Stimulated activated CD8-positive, alpha-beta memory T cell treated with anti-CD3 and anti-CD28 coated beads, Interleukin-2, amount 100 ng/mL, for 1 hour (primary cell): ENCODE measurements at places on chromosomes 7 and 10.

GRCh38 chr7:107660381-107661080, at the start of gene SLC26A4:
Gene SLC26A4, plus strand, starts transcription at chr7:107660828. Its CDS starts 814 bp downstream, at chr7:107661642.
- DNase-seq = no peak

DNA sequence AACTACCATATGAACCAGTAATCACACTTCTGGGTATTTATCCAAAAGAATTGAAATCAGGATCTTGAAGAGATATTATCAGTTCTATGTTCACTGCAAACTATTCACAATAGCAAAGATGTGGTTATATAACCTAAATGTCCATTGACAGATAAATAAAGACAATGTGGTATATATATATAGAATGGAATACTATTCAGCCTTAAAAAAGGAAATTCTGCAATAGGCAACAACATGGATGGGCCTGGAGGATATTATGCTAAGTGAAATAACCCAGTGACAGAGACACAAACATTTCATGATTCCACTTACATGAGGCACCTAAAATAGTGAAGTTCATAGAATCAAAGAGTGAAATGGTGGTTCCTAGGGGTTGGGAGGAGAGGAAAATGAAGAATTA, 90.6 kb upstream of the CDK1 start:
- no peak for DNase-seq

DNA sequence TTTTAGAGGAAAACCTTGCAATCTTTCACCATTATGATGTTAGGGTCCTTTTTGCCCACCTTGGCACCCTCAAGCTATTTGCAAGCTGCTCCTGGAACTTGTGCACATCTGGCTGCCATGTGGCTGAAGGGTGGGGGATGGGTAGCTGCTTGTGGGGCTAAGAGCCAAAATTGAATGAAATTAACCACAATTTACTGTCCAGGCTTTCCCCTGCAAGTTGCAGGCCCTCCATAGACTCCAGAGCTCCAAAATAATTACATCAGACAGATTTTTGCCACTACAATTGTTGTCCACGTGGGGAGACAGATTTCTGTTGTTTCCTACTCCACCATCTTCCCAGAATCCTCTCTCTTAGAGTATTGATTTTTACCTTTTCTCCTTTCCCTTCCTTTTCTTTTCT, 19.1 kb downstream of the PI4K2A start:
- DNase-seq = no peak

- DNase-seq = no peak
Measured at GRCh38 chr10:118096022-118096421, 49.3 kb upstream of the RAB11FIP2 start.

DNA sequence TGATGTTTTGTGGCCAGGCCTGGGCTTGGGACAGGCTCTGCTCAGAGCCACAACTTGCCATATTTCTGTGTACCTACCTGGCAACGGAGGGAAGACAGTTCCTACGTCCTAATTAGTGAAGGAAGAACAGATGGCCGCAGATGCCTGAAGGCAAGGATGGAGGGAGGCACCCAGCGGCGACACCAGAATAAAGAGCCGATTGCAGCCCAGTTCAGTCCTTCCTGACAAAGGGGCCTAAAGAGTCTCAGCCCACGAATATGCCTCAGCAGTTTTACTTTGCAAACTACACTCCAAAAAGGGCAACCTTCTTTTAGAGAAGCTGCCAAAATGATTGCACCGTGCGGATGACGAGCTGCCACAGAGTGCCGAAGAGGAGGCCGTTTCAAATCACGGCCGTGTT, 585.8 kb downstream of the GLRX3 start:
- DNase-seq = no peak

DNA sequence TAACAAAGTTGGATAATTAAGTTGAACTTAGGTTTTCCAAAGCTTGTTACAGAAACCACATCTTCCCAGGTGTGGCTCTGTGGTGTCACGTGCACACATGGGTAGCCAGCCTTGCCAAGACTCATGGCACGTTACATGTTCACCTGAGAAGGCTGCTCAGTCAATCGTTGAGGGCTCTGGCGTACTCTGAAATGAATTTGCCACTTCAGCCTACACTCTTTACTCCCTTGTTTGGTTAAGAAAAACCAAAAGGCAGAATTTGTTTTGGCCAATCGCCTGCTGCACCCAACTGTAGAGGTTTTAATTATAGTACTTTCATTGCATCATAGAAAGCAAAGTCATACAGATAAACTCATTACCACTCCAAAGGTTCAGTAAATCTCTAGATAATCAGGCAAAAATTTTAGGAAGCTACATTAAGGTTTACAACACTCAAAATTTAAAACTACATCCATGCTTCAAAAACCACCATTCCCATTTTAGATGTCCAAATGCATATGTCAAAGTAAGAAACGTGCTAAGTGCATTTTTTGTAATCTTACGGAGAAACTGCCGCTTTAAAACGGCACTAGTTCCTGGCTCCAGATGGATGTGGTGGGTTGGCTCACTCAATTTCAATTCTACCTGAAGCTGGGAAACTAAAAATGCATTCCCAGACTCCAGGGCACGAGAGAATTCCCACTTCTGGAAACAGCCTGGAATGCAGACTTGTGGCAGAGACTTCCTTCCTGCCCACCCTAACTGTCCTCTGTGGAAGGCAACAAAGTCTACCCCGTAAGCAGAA, 88.4 kb downstream of the DIP2C start:
- DNase-seq = no peak

DNA sequence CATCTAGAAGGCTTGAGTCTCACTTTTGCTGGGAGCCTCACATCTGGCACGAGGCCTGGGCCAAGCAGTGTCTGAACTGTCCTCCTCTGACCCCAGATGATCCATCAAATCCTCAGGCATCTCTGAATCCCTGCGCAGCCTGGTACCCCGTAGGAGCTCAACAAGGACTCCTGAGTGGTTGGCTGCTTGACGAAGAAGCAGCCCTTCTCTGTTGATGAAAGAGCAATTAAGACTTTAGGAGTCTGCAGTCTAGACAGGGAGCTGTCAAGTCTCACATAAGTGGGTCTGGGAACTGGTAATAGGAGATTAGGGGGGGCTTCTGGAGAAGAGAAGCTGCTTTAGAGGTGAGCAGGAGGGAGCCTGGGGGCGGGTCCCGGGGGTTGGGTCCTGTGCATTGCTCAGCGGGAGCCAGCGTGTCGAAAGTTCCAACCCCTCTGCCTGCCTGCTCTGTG, 326.0 kb downstream of the RPS24 start:
- no peak for DNase-seq

- no peak for DNase-seq
Measured at GRCh38 chr7:5203183-5203537, 13.1 kb downstream of the WIPI2 start.

DNA sequence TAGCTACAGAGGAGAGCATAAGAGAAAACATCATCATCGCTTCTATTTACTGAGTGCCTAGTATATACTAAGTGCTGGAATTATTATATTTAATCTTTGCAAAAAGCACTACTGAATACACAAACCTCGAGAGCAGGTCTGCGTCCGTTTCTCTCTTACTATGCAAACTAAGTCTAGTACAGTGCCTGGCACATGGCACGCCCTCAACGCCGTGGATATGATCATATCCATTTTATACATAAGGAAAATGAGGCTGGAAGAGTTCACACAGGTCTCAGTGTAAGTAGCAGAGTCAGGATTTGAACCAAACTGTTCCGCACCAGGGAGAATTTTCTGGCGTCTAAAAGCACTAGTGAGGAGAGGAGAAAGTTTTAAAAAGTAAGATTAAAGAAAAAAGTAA, 17.6 kb downstream of the MXI1 start:
- no peak for DNase-seq

- no peak for DNase-seq
Measured at GRCh38 chr10:42950606-42951485, 126.0 kb upstream of the RET start.

- no peak for DNase-seq
Measured at GRCh38 chr10:101682172-101682825, 12.7 kb downstream of the FBXW4 start.

GRCh38 chr7:24962418-24962962, 17.5 kb downstream of the OSBPL3 start:
- DNase-seq = no peak

DNA sequence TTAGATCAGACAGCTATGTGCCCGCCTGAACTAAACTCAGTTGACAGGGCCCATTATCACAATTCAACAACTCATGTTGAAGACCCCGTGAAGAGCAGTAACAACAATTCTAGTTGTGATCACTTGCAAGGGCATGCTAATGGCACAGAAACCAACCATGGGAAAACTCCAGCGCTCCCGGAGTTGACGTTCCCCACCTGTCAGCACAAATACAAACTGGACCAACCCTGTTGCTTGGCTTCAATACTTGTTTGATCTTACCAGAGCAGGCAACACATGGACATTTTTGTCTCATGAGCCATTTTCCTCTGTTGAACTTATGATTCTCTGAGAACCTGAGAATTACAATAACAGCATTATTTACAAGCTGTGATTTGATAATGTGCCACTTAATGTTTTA, 119.0 kb upstream of the LANCL2 start:
- no peak for DNase-seq

DNA sequence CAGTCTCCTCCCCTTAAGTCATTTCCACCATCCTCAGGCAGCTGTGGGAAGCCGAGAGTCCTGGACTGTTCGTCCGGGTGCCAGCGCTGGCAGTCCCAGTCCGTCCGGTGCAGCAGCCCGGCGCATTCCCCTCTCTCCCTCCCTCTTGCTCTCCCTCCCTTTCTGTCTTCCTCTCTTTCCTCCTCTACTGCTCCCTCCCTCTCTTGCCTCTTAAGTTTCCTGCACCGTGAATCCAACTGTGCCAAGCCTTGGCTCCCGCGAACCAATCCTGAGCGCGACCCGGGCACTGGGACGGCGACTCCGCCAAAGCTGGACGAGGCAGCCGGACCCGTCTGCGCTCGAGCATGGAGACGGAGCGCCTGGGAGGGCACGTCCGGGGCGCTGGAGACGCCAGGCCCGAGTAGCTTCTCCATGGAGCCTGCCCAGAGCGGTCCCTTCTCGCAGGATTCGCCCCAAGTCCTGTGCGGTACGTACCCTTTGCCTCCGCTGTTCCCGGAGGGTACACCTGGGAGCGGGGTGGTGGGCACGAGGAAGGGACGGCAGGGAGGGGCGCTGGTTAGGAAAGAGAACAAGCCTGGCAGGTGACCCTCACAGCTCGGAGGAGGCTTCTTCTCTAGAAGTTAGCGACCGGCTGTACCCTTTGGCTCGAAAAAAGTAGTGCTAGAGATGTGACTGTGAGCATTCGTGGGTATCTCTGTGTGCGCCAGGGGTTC, 1.0 kb downstream of the NXPH1 start:
- DNase-seq = no peak

- no peak for DNase-seq
Measured at GRCh38 chr7:96837593-96837992, 127.9 kb upstream of the SEM1 start.

- no peak for DNase-seq
Measured at GRCh38 chr7:150811-151221, 41.6 kb upstream of the FAM20C start.

DNA sequence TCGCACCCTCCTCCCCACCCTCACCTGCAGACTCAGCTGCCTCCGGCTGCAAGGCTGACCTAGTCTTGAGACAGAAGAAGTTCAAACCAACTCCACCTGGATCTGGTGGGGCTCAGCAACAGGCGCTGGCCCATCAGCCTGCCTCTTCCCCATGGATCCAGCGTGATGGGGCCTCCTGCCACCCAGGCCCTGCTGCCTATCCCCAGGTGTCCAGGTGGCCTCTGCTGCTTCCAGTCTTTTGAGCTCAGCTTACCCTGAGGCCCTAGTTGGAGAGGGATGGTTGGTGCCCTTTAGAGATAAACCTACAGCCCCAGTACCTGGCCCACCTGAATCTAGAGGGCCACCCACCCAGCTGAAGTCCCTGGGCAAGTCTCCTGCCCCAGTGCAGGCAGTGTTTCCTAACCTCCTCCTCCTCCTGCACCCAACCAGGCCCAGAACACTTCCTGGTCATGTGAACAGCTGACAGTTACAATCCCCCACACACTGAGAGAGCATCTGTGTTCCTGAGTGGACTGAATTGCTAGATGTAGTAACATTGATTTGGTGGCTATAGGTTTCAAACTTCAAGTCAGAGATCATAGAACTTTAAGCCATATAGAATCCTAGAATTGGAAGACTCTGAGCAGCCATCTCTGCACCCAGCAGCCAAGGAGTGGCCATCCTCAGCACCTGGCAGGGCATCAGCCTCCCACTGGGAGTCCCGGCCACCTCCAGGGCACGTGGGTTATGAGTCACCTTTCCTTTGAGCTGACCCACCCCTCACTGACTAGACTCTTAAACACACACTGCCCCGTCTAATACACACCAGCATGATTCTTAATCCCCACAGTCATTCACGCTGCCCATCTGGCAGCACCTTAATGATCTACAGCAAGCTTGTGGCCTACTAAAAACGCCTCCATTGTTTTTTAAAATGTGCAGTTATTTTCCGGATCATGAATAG, 51.9 kb downstream of the ALOX5 start:
- DNase-seq = no peak

- DNase-seq = no peak
Measured at GRCh38 chr10:78572565-78572964, 496.2 kb upstream of the ZMIZ1 start.

GRCh38 chr10:5818894-5819293, 5.7 kb upstream of the GDI2 start:
- DNase-seq = no peak

- no peak for DNase-seq
Measured at GRCh38 chr10:7611909-7612308, 54.9 kb downstream of the ITIH5 start.

DNA sequence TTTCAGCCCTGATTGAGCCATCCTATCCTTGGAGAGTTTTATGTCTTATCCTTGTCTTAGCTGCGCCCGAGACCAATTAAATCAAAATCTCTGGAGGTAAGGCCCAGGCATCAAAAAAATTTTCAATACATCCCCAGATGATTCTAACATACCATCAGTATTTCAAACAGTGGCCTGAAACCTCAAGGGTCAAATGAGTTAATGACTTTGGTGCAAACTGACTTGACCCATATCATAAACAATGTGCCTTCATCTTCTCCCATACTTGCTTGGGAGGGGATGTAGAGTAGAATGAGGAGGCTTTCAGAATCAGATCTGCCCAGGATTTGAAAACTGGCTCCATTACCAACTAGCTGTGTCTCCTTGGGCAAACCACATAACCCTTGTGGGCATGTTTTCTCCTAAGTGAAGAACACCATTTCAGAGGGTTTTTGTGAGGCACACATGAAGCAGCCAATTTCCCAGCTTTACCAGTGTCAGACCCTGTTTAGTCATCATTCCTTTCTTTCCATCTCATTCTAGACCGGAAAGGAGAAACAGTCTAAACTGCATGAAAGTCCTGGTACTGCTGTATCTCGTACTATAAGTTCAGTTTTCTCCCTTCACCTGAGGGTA, 35.7 kb upstream of the ATXN7L1 start:
- DNase-seq = no peak

DNA sequence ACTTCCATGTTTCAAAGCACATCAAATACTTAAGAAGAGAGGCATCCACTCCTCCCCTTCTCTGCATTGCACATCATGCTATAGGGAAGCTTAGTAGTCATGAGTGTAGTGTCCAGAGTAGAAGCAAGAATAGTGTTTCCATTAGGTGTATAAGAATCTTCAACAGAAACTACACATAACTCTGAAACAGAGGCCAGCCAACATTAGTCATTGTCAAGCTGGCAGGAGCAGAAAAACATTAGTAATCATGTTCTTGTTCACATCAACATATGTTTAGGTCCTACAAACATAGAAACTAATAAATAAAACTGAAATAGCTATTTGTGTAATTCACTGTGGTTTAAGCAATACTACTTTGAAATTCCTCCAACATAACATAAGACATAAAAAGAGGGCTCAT, 370.2 kb downstream of the PPP1R3A start:
- no peak for DNase-seq

GRCh38 chr7:6440381-6440780, 7.4 kb downstream of the DAGLB start:
- no peak for DNase-seq
